ENCODE measurements at places on chromosomes 12 and 14.

DNA sequence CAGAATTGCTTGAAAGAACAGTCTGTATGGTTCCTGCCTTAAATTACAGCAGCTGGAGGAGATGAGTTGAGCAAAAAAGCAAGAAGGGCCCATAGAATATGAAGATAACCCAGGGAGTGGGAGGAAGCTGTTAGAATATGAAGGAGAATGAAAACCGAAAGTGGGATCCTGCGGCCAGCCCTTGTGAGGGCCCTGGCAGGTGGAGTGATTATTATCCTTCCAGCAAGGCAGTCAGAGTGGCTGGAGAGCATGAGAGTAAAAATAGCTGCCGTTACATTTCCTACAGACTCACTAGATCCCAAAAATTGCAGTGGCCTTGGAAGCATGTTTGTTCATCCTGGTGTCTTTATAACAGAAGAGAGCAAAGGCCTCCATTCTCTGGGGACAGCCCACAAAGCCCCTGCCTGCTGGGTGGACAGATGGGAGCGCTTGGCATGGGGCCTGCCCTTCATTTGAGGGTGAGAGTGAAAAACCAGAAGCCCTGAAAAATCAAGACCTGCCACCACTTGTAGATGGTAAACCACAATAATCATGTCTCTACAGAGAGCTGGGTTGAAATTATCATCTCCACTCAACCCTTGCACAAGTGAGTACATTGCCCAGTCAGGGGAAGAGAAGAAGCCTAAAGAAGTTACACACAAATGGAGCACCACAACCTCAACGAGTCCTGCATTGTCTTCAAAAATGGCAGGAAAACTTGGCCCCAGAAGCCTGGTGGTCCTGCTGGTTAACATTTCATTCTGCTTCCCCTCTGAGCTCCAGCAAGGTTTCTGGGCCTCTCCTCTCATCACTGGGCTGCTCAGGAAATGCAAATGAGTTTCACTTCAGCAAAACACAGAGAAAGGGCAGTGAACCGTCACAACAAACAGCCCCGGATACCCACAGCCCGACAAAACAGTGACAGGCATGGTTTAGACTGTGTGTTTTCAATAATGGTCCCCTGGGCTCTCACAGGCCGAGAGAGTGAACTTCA, 20.5 kb downstream of the ZDHHC22 start:
- DNase-seq: peak; percentile 85

DNA sequence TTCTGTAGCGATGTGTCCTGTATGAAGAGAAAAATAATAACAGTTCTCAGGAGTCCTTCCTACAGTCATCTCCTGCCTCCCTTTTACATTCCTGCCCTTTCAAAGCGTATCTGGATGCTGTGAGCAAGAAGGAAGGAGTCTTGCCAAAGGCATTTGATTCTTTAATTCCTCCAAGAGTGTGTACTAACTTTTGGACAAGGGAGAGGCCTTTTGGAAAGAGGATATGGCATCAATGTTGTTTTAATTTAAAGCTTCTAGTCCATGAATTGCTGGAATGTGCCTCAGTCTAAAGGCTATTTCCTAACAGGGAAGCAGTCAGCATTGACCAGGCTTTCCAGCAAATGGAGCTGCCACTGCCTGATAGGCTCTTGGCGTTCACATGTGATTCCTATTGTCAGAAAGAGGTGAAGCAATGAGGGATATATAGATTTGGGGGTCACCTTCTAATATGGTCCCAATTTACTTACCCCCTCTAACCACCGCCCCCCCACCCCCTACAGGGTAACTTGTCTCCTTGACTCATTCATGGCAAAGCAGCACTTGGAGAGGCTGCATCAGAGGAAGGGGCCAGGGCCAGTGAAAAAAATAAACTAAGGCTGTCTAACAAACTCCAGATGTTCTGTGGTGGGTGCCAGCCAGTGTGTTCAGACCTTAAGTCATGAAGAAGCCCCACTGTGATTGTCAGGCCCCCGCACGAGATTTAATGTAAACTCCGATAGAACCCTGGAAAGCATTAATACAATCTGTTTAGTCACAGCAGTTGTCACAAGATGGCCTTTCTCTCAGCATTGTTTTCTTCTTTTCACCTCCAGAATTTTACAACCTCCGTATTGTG, 220.3 kb downstream of the FBXL14 start:
- DNase-seq: no peak

DNA sequence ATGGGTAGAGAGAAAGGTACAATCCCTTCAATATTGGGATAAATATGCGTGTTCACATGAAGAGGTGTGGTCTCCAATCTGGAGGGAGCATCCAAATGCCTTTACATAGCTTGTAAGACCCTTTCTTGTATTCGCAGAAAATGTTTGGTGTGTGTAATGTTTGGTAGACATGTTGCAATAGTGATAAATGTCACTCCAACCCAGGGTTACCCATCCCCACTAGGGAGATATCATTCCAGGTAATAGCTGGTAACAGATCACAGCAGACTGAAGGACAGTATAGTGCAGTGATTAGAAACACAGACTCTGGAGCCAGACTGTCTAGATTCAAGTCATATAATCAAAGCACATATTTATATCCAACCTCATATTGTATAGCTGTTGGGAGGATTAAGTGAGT, 733.6 kb upstream of the TBX3 start:
- DNase-seq: no peak

DNA sequence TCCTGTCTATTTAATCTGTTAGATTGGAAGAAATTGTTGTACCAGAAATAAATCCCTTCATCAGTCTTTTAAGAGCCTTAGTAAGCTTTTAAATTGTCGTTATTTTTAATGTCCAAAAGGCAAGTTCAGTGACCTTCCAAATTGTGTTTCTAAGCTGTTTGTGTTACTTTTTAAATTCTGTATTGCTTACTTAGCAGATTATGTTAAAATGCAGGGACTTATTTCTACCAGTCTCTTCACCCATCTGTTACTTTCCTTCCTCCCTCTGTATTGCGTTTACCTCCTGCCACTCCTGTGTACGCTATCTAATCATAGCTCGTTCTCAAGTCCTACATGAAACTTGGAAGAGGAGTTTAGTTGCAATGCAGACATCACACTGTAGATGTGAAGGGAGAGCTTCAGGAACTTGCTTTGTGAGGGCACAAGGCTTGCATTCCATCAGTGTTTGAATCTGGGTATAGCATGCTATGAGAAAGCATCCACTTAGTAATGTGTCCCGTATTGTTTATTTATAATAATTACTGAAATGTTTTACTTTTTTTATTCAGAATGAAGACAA, 406.5 kb upstream of the RGS6 start:
- DNase-seq: no peak

DNA sequence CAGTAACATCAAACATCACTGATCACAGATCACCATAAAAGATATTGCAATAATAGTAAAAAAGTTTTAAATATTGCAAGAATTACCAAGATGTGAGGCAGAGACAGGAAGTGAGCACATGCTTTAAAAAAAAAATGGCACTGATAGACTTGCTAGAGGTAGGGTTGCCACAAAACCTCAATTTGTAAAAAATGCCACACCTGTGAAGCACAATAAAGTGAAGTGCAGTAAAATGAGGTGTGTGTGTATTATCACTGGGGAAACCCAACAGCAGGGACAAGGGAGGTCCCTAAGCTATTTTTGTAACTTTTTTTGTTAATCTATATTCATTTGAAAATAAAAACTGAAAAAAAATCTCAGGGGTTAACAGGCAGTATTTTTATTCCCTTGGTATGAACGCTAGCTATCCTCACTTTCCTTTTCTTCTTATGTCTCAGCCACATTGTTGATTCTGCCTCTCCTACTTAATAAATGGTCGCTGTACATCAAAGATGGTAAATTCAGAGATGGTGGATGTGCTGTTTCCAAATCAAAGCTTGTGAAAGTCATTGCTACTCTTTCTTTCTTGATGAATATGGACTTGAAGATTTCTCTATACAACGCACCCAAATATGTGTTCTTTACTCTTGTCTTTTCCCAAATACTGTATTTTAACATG, 14.0 kb upstream of the KLRD1 start:
- no peak for DNase-seq

DNA sequence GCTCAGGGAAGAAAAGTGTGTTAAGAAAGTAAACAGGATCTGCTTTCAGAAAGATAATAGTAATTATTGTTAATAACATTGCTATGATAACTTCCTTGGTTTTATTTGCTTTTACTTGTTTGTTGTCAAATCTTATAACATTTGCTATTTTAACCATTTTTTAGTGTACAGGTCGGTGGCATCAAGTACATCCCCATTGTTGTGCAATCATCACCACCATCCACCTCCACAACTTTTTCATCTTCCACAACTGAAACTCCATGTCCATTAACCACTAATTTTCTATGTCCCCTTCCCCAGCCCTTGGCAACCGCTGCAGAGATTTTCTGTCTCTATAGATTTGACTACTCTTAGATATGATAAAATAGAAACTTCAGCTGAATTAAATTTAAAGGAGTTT, 22.7 kb upstream of the NUAK1 start:
- DNase-seq: no peak

DNA sequence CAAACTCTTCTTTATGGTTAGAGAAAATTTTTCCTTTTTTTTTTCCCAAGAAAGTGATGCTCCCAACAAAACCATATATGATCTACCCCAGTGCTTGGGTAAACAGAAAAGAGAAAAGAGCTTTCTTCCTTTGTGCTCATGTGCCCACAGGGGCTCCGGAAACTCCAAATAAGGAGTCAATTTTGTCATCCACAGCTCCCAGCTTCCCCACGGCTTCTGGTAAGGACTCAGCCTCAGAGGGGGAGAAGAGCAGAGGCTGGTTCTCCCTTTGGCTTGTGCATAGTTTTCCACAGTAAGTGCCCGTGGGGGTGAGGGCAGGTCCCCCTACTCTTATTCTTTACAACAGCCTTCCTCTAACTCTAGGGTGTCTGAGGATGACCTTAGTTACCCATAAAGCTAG, 13.3 kb upstream of the RGS6 start:
- no peak for DNase-seq

GRCh38 chr12:52359621-52360061, 7.6 kb downstream of the KRT85 start:
- no peak for DNase-seq

GRCh38 chr14:68854421-68854820, 61.6 kb upstream of the ZFP36L1 start:
- DNase-seq: no peak

GRCh38 chr12:68425998-68426397, 93.8 kb upstream of the MDM1 start:
- DNase-seq: no peak

GRCh38 chr12:38664661-38665269, 240.6 kb downstream of the CPNE8 start:
- DNase-seq: peak; percentile 9

DNA sequence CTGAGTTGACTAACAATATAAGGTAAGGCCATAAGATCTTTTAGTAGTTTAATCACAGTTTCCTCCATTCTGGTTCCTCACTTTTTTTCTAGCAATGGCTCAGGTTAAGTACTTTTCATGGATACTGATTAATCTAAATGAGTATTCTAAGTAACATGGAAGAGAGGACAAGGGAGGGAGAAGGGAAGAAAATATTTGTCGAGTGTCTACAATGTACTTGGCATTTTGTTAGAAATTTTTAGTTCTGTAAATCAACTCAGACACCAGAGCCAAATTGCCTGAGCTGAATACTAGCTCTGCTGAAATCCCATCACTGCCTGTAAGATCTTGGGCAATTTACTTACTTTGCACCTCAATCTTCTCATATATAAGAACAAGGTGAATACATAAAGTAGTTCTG, 20.2 kb downstream of the RERG start:
- DNase-seq: no peak

DNA sequence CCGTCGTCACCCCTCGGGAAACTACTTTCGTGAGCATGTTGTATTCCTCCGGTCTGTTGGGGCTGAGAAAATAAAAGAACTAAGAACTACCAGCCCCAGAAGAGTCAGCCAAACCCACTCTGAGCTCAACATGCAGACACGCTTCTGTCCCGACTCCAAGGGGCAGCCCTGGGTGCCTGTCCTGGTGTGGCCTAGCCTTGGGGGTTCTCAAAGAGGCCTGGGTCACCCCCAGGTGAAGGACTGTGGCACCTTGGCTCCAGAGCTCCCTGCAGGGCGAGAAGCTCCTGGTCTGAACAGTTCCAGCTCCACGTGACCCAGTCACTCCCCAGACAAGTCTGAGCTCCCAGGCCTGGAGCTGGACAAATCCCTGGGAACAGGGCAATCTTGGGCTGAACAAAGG, 87.0 kb downstream of the VWF start:
- DNase-seq: no peak

- DNase-seq: no peak
These were observed 9.6 kb downstream of the PFKM start for GRCh38 chr12:48128800-48129199.

GRCh38 chr14:36604757-36605505, 22.5 kb upstream of the NKX2-8 start:
- DNase-seq: peak; percentile 72

DNA sequence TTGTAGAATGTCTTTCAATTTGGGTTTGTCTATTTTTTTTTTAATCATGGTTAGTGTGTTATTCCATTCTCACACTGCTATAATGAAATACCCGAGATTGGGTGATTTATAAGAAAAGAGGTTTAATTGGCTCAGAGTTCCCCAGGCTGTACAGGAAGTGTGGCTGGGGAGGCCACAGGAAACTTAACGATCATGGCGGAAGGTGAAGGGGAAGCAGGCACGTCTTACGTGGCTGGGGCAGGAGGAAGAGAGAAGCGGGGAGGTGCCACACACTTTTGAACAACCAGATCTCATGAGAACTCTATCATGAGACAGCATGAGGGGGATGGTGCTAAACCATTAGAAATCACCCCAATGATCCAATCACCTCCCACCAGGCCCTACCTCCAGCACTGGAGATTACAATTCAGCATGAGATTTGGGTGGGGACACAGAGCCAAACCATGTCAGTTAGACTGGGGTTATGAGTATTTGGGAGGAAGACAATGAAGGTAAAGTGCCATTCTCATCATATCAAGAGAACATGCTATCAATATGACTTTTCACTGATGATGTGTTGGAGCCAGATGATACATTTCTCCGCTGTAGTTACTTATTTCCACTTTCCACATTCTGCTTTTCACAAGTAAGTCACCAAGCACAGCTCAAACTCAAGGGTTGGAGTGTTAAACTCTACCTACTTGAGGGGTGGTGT, 45.8 kb downstream of the AP5M1 start:
- no peak for DNase-seq

- no peak for DNase-seq
These were observed 10.1 kb downstream of the MYRFL start for GRCh38 chr12:69835081-69835480.

DNA sequence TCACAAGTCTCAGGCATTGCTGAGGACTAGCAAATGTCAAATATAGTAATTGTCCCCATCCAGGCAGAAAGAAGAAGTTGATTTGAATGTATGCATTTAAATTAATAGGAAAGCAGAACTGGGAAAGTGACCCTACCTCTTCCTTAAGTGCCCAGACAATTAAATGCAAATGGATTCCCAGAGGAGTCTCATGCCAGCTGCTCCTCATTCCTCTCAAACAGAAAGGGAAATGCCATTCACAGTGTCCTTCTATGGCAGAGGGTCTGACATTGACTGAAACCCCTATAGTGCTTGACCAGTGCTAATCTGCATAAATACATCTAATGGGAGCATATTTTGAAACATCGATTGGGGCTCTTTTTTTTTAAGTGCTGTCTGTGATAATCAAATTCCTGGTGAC, 292.4 kb upstream of the SEL1L start:
- DNase-seq: no peak

- DNase-seq: no peak
These were observed 53.7 kb downstream of the MON2 start for GRCh38 chr12:62520361-62520760.

GRCh38 chr12:20211981-20212421, 156.3 kb upstream of the PDE3A start:
- peak; percentile 57 for DNase-seq
